ENCODE measurements at places on chromosomes 16 and 17.

DNA sequence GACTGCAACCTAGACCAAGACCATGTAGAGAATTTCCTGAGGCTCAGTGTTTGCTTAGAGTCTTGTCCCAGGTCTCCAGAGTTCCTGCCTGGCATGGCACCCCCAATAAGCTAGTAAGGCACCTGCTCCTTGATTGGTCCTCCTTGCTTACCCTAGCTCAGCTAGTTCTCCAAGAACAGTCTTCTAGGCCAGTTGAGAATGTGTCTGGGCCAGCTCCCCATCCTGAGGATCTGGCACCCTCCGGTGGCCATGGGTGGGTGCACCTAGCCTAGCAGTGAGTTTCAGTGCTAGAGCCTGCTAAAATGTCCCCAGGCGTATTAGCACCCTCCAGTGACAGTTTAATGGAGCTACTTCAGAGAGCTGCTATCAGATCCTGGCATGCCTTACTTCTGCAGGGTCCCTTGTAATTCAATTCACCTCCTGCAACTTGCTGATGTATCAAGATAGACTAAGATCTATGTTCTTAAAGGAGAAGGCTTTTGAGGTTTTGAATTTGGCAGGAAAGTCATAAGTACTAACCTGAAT lies 44.4 kb upstream of the MED13 start:
- no peak for DNase-seq

- no peak for DNase-seq
These were observed 7.8 kb downstream of the CBX1 start for GRCh38 chr17:48093341-48094045.

DNA sequence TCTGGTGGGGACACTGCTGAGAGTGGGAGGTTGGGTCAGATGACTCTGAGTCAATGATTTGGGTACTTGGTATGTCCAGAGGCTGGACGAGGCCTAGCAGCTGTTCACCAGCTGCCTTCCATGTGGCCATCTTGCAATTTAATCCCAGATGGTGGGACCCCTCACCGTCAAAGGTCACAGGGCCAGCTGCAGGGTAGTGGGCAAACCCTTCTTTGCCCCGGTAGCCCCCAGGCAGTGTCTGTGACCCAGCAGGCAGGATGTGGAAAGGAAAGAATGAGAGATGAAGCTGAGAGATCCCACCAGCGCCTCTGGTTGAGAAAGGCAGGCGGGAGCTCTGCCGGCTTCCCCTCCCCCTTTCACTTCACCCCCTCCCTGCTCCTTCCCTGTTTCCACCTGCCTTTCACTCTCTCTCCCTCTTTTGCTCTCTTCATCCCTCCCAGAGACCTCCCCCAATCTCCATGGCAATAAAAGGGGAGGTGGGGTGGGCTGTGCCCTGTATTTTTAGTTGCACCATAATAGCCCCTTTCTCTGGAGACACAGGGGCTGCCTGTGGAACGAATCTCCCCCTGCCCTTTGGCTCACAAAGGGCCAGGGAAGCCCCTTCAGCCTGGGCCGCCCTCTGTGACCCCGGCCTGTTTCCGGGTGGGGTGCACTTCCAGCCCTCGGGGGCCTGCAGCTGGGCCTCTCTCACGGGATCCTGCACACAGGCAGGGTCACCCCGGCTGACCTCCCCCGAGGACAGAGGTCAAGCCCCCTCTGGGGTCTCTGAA lies 20.2 kb downstream of the CDK5RAP3 start:
- no peak for DNase-seq

- no peak for DNase-seq
These were observed 39.5 kb upstream of the CIBAR2 start for GRCh38 chr16:85151603-85152413.

Data from skin of body (tissue), 3 donors.